Lung (tissue), 17 donors: ENCODE measurements at places on chromosomes 12 and 14.

GRCh38 chr12:98803468-98804209 is 158.5 kb downstream of the APAF1 start:
- no peak for DNase-seq

DNA sequence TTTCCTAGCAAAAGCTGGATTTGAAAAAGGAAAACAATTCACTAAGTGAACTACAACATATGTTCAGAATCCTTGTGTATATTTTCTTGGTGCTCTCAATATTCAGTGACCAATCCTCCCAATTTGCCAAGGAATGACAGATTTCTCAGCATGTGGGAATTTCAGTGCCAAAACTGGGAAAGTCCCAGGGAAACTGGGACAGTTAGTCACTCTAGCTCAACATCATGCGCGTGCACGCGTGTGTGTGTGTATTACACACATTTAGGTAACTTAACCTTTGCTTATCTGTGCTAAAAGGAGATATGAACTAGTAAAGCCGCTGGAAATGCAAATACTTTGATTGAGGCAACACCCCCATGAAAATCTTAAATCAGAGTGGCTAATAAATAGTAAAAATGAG is 26.1 kb upstream of the SLC6A13 start:
- DNase-seq: no peak

- no peak for DNase-seq
Observed at GRCh38 chr12:46555406-46555852, 182.9 kb upstream of the SLC38A2 start.

DNA sequence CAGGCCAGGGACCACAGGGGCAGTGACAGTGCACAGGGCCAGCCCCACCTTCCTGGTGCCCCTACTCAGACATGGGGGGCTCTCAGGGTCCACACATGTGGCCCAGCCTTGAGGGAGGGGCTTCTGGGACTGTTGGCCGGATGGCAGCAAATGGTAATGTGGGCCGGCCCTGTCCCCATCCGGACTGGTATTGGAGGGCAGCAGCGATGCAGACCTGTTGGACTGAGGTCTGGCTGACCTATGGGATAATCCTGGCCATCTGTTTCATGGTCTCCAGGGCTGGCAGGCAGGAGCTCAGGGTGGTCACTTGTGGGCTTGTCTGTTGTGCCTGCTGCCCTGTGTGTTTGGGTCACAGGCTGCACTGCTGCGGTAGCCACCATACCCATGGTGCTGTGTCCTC is 387.5 kb downstream of the TMEM121 start:
- no peak for DNase-seq
